ENCODE measurements at places on chromosomes 2 and 18.

DNA sequence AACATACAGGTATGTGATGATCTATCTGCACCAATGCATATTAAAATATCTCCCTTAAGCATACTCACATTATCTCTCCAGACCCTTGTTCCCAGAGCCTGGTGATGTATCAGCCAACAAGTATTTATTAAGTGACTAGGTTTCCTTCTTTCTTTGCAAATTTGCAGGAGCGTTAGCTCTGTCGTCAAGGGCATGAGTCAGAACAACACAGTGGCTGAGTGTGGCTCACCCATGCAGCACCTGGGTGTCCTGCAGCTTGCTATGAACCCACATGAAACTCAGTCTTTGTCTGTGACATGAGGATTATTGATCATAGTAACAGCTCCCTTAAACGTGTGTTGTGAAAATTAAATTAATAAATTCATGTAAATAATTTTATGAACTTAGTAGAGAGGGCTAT is 96.6 kb downstream of the PIEZO2 start:
- no peak for DNase-seq

DNA sequence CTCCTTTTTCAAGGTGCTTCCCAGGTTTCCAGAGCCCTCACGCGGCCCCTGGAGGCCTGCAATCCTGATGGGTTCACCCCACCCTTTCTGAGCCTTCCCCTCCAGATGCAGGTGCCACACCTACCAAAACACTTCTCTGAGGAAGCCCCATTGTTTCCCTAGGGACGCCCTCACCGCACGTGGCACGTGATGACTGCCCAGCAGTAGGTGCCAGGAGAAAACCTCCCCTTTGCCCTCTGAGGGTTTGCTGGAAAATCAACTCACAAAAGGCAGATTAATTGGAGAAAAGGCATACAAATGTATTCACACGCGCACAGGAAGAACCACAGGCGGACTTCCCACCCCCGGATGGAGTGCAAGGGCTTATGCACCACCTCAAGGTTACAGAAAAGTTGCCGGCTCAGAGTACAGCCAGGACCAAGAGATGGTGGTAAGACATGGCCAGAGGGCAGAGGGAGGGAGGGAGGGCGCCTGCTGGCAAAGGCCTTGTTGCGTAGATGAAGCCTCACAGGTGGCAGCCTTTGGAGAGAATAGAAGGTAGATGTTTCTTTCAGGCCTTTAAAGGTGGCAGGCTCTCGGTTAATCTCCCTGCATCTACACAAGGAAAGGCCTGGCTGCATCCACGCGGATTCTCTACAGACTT is 269.4 kb upstream of the RAB6C start:
- no peak for DNase-seq

DNA sequence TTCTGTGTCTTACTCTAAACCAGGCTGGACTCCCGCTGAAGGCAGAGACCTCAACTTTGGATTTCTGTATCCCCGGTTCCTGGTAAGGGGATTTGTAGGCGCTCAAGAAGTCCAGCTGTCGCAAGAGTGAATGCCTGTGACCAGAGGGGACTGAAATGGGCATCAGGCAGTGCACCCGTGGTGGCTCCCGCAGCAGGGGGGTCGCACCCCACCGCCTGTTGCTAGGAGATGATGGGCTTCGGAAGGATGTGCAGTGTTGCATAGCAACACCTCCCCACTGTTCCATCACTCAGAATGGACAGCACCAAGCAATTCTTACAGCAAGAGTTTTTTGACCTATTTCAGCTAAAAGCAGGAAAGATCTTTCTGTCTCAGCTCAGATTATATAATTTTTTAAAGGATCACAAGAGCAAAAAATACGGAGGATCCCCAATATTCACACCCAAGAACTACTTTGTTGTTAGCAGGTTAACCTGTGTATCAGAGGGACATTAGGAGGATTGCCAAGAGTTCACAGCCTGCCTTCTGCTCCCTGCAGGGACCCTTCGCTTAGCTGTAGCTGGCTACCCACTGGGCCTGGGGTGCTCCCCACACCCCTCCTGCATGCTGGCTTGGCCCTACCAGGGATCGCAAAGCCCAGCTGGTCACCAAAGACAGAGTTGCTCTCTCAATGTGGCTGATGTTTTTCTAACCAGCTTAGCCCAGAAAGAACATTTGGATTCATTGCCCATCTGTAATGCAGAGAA is 63.8 kb downstream of the SOWAHC start:
- DNase-seq: no peak

DNA sequence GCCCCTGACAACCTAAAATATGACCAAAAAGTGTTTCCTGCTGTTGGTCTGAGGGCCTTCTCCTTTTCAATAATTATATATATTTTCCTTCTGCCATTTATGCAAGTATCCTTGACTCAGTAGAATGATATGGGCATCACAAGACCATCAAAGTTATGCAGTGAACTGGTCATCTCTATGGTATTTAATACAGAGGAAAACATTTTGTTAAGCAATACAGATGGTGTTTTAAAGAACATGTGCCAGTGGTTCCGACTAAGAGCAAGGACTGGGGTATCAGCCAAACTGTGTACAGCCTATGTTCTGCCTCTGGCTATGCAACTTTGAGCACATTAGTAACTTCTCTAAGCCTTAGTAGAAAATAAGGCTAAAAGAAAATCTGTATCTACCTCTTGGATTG is 179.0 kb downstream of the TRABD2A start:
- DNase-seq: peak; percentile 29

GRCh38 chr2:160565099-160565845 is 71.7 kb upstream of the RBMS1 start:
- DNase-seq: no peak

DNA sequence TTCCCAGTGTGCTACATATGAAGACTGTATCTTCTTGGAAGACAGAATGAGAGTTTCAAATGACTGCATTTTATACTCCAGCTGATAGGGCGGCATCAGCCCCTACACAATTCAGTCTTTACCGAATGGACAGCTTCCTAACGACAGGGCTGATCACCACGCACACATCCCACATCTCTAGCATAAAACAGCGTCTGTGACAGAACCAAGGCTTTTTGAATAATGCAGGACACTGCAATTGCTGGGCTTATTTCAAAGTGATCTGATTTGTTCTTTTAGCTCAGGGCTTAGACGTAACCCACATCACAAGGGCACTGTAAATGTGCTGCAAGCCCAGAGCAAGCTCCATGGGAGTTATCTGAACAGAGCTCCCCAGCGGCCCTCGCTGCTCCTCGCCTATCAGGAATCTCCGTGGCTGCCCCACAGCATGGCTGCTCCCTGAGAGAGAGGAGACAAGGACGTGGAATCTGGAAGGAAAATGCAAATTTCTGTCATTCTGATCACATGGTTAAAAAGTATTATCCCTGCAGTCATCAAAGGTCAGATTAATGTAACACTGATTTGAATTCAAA is 158.5 kb upstream of the ALKAL2 start:
- DNase-seq: no peak

DNA sequence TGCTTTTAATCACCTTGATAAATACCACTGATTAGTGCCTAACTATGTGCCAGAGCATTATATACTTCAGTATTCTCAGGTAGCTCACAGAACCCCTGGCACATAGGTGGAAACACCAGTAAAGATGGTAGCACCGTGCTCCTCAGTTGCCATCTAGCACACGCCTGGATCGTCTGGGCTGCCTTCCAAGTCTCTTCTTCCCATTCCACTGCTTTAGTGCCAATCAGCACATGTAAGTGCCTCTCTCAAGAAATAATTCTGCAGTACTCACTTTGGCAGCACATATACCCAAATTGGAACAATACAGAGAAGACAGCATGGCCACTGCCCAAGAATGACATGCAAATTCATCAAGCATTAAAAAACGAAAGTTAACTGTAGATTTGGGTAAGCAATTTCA is 13.0 kb downstream of the POLR2D start:
- DNase-seq: no peak

- no peak for DNase-seq
Measured at GRCh38 chr2:65353046-65353445, 79.4 kb downstream of the SPRED2 start.

GRCh38 chr2:10526281-10527000 is 78.3 kb upstream of the ODC1 start:
- no peak for DNase-seq

GRCh38 chr18:9643549-9643948 is 29.2 kb upstream of the PPP4R1 start:
- peak; percentile 97 for DNase-seq

- no peak for DNase-seq
Measured at GRCh38 chr2:55419233-55419678, 400 bp downstream of the CCDC88A start.

DNA sequence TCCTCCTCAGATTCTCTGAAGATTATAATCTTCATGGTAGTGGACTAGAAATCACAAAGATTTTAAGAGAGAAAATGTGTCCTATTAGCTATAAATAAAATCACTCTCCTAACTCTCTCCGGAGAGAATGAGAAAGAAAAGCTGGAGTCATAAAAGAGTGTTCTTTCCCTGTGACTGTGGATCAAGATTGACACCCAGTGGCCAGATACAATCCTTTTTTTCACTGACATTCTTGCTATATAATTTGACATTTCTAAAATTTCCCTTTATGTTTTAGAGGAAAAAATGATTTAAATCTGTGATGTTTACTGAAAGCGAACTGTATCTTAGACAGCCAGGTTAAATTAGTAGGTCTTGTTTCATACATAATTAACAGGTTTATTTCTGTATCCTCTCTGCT is 35.4 kb upstream of the LRP2 start:
- no peak for DNase-seq

DNA sequence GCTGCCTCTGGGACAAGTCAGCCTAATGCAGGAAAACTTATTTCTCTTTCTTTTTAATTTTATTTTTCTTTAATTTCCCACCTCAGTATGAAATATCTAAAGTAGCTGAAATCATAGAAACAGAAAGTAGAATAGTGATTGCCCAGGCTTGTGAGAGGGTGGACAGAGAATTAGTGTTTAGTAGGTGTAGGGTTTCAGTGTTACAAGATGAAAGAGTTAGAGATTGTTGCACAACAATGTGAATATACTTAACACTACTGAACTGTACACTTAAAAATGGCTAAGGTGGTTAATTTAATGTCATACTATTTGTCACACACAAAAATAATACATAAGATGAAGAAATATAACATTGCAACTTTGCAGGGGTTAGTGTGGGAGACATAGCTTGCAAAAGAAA is 80.8 kb downstream of the NAT8 start:
- DNase-seq: no peak

DNA sequence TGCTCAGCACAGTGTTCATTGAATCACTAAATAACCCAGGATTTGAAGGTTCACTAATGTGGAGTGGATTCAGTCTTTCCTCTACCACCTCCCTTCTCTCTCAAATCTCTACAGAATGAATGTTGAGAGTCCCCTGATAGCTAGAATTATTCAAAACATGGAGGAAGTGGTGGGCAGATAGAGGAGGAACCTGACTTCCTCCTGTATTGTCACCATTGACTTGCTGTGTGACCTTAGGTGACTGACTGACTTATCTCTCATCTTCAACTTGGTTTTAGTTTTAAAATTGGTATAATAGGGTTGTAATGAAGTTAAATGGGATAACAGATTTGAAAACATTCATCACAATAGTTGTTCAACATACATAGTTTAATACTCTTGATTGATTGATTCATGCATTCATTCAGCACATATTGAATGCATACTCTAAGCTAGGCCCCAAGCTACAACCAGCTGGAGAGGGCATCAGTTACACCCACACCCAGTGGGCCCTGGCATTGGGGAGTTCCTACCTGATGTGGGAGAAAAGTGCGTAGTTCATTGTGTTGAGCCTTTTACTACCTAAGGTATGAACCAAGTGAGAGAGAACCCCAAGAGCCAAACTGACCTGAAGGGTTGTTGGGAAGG is 96.0 kb downstream of the WDR7 start:
- DNase-seq: no peak

- peak; percentile 61 for DNase-seq
Measured at GRCh38 chr2:24816884-24817283, 23.7 kb downstream of the CENPO start.

GRCh38 chr2:105287692-105288091 is 41.8 kb downstream of the TGFBRAP1 start:
- no peak for DNase-seq

- no peak for DNase-seq
Measured at GRCh38 chr2:240565333-240566202, 2.7 kb upstream of the RNPEPL1 start.

DNA sequence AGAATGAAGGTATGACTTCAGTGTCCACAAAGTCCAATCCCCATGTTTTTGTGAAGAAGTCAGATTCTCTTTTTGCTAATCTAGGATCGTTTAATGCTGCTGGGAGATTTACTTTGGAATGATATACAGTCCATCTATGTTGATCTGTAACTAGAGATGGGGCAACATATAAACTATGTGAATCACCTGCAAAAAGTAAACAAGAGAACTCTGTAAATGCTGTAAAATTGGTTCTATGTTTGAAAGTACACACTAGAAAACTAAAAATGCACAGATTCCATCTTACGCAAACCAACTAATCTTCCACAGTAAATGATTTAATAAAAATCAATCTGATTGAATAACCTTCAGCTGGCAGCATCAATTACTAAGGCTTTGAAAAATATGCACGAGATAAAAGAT is 37.5 kb downstream of the VPS54 start:
- DNase-seq: no peak

DNA sequence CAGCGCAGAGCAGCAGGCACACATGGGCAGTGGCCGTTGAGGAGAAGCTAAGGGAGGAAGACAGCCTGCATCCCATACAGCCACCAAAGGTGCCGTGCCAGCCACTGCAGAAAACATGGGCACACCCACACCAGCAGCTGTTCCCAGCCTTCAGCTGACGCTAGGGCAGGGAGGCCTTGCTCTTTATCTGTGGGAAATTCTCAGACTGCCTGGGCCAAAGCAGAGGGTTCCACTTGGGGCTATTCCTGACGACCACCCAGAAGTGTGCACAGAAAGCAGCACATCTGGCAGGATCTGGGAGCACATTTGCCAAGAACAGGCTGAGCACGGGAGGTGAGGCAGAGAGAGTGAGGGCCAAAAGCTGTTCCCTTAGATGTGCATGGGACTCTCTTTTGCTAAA is 101.3 kb upstream of the SOX11 start:
- no peak for DNase-seq

GRCh38 chr2:235446082-235446481 is 47.8 kb upstream of the AGAP1 start:
- no peak for DNase-seq

DNA sequence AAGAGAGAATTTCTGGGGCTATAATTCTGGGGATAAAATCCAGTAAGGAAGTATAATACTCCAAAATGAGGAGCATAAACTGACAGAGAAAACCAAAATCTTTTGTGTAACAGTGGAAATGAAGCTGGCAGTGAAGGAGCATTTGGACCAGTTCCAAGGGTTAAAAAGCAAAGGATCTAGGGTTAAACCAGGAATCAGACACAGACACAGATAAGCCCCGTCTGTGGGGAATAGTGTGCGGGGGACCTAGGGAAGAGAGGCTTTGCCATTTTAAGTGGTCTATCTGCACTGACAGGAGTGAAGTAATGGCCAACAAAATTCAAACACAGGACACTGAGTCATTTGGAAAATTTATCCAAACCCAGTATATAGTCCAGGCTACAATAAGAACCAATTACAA is 23.4 kb downstream of the SAP130 start:
- DNase-seq: no peak

DNA sequence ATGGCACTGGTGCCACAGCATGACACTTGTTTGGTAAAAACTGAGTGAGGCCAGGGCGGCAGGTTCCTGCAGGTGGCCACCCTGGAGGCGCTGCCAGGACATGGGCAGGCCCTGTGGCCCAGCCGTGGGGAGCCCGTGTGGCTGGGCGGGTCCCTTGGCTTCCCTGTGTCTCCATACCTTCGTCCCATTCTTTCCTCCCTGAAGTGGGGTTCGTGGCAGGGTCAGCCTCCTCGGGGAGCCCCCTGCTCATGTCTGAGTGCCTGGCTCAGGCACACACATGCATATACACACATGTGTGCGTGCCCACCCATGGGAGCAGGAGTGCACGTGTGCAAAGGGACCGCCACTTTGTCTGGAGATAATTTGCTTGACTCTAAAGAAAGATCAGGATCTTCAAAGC is 86.5 kb upstream of the HDAC4 start:
- DNase-seq: no peak
